Activated T-helper 1 cell treated with anti-CD3 and anti-CD28 coated beads, Interleukin-2, amount 50 U/mL, for 16 hours (primary cell): ENCODE measurements at places on chromosomes 1 and 21.

DNA sequence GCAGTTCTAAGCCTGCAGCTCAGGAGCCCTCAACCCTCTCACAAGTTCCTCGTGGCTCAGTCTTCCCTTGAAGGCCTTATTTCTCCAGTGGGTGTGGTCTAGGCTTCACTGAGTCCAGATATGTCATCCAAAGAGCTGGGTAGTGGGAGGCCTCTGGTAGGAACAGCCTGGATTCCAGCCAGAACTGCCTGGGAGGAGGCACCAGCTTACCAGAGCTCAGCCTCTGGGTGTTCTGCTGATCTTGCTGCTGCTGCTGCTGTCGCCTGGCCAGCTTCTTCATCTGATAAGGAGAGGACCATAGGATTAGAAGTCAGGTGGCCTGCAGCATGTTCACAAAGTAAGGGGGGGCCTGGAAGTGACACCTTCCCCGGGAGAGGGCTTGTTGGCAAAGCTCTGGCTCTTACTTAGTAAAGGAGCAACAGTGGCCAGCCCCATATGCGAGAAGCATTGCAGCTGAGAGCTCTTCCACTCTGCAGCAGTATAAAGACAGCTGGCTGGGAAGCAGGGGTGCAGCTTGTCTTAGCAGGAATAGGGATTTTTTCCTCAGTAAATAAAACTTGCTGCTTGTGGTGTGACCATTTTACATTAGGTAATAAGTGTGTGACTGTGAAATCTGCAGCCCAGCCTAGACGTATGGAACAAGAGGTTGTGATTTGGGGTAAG lies 148.5 kb downstream of the LMX1A start:
- no peak for DNase-seq

- DNase-seq, result no peak
Measured at GRCh38 chr1:164638492-164639202, 79.7 kb downstream of the PBX1 start.

- DNase-seq, result no peak
Measured at GRCh38 chr1:90262791-90263190, 267.9 kb downstream of the ZNF326 start.

GRCh38 chr1:54806931-54807611 lies 5.9 kb upstream of the TTC22 start:
- DNase-seq, result no peak
